Hematopoietic multipotent progenitor cell treated with erythropoietin and hydrocortisone succinate and interleukin-3 and kit ligand, for 8 days (in vitro differentiated cells): ENCODE measurements at places on chromosomes 11 and 22.

- DNase-seq = no peak
Measured at GRCh38 chr11:47225552-47226400, 11.0 kb downstream of the DDB2 start.

DNA sequence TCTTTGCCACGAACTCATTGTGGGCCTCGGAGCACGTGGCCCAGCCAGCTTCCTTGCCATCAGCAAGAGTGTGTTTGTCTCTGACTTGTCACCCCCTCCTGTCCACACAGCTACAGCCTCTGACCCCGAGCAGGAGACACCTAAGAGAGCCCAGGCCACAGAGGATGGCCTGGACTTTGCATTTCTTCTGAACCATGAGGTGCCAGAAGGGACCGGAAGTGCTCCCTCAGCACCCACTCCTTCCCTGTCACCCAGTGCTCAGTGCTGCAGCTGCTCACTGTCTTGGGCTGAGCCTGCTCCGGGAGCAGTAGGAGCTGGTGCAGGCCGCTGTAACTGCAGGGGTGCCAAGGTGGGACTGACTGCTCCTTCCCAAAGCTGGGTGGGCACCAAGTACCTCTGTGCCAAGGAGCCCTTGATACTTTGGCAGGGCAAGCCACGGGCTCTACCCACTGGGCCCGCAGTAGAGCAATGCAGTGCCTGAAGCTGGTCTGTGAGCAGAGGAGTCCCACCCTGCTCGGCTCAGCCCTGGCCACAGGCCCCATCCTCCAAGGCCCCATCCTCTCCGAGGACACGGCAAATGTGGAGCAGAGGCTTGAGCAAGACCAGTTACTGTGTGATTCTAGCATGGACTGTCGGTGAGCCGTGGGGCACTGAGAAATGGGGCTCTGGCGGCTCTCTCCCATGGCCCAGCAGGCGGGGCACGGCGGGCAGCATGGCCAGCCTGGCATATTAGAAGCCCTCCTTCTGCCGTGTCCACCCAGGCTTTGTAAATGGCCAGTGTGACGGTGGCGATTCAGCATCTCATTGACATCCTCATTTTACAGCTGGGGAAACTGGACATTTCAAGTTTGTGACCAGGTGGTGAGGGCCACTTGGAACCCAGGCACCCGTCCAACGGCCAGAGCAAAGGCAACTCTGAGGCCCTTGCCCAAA lies 6.3 kb downstream of the GRK2 start:
- no peak for DNase-seq

GRCh38 chr11:47403571-47403970 lies 4.8 kb upstream of the SLC39A13 start:
- no peak for DNase-seq

DNA sequence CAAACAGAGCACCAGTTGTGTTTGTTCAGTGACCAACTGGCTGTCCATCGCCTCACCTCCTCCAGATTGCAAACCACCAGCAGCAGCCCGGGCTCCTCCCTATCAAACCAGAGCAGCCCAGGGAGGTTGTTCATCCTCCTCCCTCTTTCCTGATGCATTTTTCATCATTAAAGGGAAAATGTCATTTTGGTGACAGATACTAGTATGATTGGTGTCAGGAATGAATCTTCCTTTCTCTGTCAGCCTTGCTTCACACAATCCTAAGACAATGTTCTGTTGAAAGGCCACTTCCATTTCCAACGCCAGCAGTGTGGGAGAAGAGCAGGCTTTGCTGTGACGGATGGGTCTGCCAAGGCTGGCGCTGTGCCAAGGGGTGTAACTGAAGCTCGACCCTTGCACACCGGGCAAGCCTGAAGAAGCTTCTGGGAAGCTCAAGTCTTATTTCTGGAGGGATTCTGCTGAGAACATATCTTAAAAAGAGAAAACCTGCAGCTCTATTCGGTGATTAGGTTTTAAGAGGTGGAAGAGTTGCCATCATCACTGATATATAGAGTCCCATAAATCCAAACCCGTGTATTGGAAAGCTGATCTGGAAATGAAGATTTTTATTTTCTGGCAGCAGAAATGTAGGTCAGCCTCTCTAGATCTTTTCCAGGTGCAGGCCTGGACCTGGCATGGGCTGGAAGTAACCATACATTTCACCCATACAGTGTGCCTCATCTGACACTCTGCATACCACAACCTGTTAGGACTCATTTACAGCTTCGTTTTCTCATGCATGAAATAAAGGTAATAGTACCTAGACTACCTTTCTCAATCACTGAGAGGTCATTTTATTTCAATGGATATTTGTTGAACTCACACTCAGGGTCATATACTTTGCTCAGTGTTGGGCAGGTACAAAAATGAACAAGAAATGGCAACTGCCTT lies 524.5 kb downstream of the NTM start:
- no peak for DNase-seq

GRCh38 chr22:35634015-35634414 lies 14.2 kb upstream of the APOL6 start:
- no peak for DNase-seq

DNA sequence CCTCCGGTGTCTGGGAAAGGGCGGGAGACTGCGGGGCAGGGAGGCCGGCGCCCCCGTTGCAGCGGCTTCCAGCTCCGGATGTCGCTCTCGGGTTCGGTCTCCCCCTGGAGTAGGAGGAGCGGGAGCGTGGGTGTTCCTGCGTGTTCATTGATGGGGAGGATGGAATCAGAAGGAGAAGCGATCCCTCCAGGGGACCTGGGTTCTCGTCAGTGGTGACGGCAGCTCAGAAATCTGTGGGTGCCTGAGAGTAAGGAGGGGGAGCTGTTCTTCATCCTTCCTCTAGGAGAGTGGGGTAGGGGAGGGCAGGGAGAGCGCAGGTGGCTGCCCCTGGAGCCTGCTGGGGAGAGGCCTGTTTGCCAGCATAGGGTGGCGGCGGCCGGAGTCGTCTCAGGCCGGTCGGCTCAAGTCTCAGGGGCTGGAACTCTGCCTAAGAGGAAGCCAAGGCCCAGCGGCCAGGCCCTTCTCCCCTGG lies 1.1 kb downstream of the UBASH3B start:
- DNase-seq = no peak

GRCh38 chr22:30985561-30986208 lies 16.6 kb downstream of the TUG1 start:
- DNase-seq = no peak

DNA sequence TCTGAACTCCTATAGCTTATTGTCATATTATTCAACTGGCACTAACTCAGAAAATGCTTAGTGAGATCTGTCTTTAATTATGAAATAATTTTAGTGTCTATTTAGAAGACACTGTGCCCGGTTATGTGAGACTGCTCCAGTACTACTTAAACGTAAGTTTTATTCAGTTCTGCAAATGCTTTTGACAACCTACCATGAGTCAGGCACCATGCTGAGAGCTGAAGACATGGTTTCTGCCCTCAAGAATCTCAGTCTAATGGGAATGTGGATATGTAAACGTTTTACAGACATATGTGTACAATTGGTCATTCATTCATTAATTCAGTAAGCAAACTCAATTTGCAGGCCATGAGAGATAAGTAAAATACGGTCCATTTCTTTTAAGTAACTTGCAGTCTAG lies 40.0 kb downstream of the DCUN1D5 start:
- DNase-seq = no peak

- no peak for DNase-seq
Measured at GRCh38 chr11:76589964-76590950, 80.3 kb downstream of the LRRC32 start.

GRCh38 chr11:35800970-35801953 lies 138.7 kb downstream of the TRIM44 start:
- no peak for DNase-seq
